NCI-H2081 treated with DMSO at 0.1 percent for 48 hours (cell line): ENCODE measurements at places on chromosomes 13 and 19.

- DNase-seq = no peak
Measured at GRCh38 chr19:42251572-42252358, 3.2 kb downstream of the ERF start.

DNA sequence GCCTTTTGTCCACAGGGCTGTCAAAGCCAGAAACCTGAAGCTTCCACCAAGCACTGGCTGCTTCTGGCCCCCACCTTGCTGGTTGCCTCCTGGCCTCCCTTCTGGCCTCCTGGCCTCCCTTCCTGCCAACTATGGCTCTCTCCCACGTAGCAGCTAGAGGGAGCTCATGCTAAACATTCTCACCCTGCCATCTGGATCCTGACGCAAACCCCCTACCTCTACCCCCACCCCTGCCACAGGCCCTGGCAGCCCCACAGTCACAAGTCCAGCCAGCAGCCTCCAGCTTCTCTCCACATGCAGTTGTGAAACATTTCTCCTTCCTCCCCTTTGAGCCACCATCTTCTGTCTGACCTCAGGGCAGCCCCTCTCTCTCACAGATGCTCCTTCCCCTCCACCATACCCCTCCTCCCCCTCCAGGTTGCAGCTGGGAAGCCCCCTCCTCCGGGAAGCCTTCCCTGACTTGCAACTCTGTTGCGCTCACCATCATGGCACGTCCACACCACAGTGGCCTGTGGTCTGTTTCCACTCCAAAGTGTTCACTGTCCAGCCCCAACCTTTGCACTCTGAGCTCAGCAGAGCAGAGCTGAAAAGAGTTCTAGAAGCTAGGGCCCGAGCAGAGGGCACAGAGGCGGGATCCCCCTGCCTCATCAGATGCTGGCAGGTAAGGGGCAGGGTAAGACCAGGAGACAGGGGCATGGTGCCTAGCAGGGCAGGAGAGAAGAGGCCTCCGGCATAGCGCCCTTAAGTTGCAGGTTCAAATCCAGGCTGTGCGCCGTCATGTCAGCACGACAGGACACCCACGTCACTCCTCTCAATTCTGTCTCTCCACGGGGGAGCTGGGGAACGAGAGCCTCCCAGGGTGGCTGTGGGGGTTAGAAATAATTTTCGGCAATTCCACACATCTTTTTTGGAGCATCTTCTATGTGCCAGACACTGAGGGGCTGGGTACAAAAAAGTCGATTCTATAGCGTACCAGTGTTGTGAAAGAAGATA, 7.3 kb downstream of the ADGRL1 start:
- no peak for DNase-seq

GRCh38 chr13:113647351-113648215, 10.4 kb downstream of the ATP4B start:
- DNase-seq = peak; percentile 69

DNA sequence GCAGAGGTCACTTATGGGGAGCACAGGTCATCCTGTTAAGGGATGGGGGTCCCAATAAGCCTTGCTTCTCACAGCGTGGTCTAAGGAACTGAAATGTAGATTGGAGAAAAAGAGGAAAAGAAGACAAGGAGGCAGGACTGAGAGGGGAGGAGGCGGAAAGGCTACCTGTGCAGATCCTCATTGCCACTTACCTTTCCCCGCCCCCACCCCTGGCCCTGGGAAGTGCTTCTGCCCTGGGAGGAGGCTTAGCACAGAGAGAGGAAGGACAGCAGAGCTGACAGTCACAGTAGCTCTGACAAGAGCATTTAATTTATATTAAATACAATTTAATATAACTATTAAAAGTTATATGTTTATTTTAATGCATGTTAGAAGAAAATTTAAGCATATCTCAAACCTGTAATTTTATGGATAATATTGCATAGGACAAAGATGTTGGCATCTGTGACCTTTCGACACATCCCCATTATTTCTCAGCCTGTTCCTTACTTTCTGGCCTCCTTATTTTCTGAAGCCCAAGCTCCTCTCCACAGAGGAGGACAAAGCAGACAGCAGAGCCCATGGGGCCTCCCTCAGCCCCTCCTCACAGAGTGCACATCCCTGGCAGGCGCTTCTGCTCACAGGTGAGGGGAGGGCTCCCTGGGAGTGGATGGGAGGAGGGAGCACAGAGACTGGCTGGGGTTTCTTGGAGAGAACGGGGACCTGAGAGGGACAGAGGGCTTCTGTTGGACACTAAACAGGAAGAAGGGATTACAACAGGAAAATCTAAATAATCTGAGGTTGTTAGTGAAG, 23.4 kb downstream of the CEACAM21 start:
- no peak for DNase-seq

GRCh38 chr19:7676376-7676775, 514 bp upstream of the MCEMP1 start:
- no peak for DNase-seq

DNA sequence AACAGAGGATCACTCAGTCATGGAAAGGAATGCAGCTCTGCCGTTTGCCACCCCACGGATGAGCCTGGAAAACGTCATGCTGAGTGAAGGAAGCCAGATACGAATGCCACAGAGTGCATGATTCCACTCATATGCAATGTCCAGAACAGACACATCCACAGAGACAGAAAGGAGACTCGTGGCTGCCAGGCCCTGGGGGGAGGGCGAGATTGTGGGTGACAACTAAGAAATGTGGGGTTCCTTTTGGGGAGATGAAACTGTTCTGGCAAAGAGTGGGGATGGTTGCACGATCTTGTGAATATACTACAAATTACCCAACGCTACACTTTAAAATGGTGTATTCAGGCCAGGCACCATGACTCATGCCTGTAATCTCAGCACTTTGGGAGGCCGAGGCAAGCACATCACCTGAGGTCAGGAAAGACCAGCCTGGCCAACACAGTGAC, 27.2 kb upstream of the NAPA start:
- DNase-seq = no peak

- no peak for DNase-seq
Measured at GRCh38 chr13:94704377-94705080, 7.8 kb downstream of the SOX21 start.

- DNase-seq = no peak
Measured at GRCh38 chr13:77740097-77740735, 42.7 kb downstream of the SLAIN1 start.

- DNase-seq = no peak
Measured at GRCh38 chr13:33323801-33324510, 38.4 kb upstream of the STARD13 start.

- no peak for DNase-seq
Measured at GRCh38 chr13:97229699-97230098, 7.6 kb downstream of the MBNL2 start.

GRCh38 chr13:112849500-112849899, 119.5 kb upstream of the MCF2L start:
- DNase-seq = peak; percentile 93

DNA sequence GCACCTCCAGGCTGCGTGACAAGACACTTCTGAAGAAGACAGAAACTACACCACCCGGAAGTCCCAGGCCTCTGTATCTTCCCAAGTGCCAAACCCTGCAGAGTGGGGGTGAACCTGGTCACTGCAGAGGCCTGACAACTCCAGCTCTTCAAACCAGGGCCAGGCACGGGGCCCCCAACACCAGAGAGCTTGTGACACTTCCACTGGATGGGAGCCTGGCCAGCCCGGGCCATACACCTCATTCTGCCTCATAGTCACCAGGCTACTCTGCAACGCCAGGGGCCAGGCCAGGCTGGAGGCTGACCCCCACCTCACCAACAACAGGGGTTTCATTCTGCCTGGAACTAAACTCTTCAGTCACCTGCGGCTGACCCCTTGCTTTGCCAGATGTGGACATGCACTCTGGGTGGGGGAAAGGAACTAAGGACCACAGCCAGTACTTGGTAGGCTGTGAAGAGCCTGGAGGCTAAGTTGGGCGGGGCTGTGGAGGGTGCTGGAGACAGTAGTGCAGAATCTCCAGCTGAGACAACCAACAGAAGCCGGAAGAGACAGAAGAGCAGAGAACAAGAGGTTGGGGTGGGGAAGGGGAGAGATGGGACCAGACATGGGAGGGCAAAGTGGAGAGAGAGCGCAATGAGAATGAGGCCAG, 23.0 kb downstream of the TUBA3C start:
- DNase-seq = no peak

- DNase-seq = no peak
Measured at GRCh38 chr19:7744199-7744786, 3.0 kb downstream of the CD209 start.

DNA sequence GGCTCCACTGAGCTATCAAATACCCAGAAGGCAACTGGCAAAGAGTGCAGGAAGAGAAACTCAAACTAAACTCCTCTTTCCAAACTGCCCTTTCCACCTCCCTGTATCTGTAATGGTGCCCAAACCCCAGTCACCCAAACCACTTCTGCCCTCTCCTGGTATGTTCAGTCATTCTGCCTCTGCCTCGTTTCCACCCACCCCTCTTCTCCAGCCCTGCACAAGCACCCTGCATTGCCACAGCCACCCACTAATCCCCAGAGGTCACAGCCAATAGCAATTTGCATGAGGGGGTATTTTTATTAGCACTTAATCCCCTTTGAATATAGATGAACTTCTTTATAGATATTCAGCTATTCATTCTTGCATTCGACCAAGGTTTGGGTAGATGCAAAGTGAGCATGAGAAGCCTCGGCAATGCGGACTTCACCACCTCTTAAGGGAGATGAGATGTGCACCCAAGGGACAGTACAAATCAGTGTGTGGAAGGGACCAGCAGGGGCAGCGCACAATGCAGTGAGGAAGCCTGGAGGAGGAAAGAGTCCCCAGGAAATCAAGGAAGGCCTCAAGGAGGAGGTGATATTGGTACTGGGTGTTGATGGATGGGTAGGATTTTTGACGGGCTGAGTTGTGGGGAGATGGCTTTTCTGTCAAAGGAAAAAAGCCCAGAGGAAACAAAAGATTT, 12.4 kb downstream of the TMEM272 start:
- DNase-seq = no peak

DNA sequence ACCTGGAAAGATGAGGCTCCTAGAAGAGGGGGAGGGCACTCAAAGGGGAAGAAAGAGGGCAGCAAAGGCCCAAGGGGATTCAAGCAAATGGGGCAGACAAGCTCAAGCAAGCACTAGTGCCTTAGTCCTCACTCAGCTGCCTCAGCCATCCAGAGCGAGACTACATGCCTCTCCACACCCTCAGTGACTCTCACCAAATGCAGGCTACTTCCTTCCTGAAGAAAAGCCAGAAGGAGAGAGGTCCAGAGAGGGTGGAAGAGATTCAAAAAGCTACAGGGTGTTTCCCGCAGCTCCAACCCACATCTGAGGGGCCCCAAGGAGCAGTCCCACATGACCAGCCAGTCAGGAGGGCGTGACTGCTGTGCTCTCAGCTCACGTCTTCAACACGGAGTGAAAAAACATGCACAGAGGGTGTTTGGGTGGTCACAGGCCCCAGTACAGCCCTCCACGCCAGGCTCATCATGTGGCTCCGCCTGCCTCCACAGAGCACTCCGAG, 40.5 kb downstream of the MIPEP start:
- no peak for DNase-seq

DNA sequence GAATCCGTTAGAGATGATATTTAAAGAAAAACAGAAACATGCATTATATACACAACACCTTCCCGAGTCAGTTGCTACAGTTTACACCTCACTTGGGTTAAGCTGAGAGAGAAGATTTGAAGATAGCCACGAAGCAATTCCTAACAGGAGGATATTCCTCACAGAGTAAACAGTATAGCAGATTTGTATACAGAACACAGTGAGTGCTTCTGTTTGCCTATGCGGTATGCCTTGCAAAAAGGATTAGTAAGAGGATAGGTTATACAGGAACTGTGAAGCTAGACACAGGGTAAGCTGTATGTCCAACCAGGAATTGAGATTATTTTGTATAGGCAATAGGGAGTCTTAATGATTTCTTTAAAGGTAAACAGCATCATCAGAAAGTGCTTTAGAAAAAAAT, 471.8 kb downstream of the LIG4 start:
- no peak for DNase-seq

GRCh38 chr19:4139614-4140236, 13.7 kb upstream of the CREB3L3 start:
- DNase-seq = no peak

DNA sequence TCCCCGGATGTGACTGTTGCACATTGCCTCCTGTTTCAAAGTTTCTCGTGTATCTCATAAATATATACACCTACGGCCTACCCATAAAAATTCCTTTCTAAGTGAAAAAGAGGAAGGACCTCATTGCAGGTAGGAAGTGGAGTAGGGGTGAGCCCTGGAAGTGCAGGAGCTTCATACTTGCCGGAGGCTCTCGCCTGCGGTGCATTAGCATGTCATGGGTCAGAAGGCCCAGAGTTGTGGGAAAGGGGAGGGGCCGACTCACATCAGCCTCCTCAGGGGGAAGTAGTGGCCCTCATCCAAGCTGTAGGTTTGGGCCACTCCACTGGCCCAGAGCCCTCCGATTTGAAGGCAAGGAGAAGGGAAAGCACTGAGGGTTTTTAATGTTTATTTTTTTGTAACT, 26.0 kb upstream of the IRS2 start:
- DNase-seq = no peak

DNA sequence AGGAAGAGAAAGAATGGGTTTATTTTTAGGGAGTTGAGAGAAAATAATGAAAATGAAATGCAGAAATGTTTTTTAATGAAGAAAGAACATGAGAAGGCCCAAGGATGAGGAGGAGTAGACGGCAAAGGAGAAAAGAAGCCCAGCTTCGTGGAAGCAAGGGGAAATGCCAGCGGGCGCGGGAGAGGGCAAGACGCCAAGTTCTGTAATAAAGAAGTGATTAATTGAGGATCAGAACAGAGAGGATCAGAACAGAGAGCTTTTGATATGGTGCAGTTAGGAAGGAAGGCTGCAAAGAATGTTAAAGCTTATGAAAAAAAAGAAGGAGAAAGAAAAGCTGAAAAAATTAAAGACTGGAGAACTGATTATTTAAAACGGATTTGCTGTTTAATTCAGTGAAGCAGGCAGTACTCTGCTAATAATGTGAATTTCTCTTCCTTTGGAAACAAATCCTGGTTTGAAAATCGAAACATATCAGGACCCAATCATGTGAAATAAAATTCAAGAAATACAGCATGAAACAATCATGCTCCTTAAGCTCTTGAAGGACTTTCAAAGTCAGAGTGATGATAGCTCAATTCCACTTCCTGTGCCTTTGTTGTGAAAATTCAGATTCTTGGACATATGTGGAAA, 99.3 kb upstream of the SOX1 start:
- no peak for DNase-seq

GRCh38 chr19:16330806-16331690, 6.4 kb downstream of the KLF2 start:
- no peak for DNase-seq

- DNase-seq = no peak
Measured at GRCh38 chr19:11286312-11286974, 9.5 kb upstream of the TSPAN16 start.

GRCh38 chr19:12953138-12953798, 3.8 kb downstream of the GADD45GIP1 start:
- no peak for DNase-seq

- peak; percentile 40 for DNase-seq
Measured at GRCh38 chr19:49224879-49225278, 67.3 kb downstream of the TRPM4 start.

GRCh38 chr13:70604448-70604847, 496.2 kb upstream of the KLHL1 start:
- DNase-seq = no peak

- DNase-seq = no peak
Measured at GRCh38 chr19:9935506-9936325, 599 bp downstream of the OLFM2 start.

- DNase-seq = no peak
Measured at GRCh38 chr13:57527114-57527735, 104.3 kb upstream of the PCDH17 start.
